ENCODE measurements at places on chromosomes 7 and 10.

- DNase-seq: no peak
These were observed 1.3 kb upstream of the SCD start for GRCh38 chr10:100345570-100346330.

GRCh38 chr7:45874408-45875131 lies 1.7 kb upstream of the CCDC201 start:
- no peak for DNase-seq

- no peak for DNase-seq
These were observed 61.0 kb downstream of the TES start for GRCh38 chr7:116271161-116271913.

- no peak for DNase-seq
These were observed 23.0 kb upstream of the NEUROD6 start for GRCh38 chr7:31363496-31363895.

- no peak for DNase-seq
These were observed 718 bp upstream of the CTBP2 start for GRCh38 chr10:125160856-125161706.

DNA sequence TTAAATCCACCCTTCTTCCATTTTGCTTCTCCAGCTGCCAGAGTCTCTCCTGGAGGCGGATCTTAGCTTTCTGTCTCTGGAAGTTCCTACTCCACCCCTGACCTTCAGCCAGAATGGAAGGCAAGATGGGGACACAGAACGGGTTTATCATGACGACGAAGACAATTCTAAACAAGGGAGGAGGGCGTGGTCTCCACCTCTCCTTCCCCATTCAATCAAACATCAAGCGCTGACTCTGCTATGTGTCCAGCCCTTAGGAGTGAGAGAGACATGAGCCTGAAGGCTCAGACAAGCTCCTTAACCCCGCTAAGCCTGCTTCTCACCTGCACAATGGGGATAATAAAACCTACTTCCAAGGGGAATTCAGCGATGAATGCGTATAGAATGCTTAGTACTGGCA lies 3.1 kb downstream of the CYP17A1 start:
- DNase-seq: no peak

GRCh38 chr7:138891446-138891810 lies 89.8 kb downstream of the KIAA1549 start:
- no peak for DNase-seq

GRCh38 chr10:60828489-60828852 lies 50.2 kb downstream of the CDK1 start:
- no peak for DNase-seq

DNA sequence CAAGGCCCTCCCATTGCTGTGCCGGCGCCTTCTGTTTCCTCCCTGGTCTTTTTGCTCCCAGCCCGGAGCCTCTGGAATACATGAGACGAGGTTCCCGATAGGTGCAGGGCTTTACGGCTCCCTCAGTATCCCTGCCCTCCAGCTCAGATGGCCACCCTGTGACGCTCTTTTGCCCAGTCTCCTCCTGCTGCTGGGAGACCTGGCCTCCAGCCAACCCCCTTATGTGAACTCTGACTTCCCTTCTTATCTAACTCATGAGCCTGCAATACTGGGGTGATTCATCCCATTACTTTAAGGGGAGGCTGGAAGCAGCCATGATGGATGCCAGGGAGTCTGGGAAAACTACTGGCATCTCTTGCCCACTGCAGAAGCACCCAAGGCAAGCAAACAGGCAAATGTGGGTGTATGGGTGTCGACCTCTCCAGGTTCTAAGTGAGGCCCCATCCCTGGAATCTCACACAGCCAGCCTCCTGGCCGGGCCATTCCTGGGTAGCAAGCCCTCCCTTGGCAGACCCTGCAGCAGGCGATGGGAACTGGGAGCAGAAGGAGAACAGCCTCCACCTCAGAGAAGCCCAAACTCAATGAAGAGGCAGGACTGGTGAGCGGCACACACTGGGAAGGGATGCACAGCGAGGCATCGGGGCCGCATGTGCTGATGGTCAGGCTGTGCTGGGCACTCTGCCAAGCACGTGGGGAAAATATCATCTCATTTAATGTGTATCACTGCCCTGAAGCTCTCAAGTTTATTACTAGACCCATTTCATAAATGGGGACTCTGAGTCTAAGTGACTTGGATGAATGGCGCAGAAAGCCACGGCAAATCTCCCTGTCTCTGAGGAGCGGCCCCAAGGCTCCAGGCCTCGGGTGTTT lies 97.5 kb downstream of the FAM53B start:
- DNase-seq: no peak

GRCh38 chr10:63273577-63273976 lies 140.4 kb downstream of the NRBF2 start:
- no peak for DNase-seq

DNA sequence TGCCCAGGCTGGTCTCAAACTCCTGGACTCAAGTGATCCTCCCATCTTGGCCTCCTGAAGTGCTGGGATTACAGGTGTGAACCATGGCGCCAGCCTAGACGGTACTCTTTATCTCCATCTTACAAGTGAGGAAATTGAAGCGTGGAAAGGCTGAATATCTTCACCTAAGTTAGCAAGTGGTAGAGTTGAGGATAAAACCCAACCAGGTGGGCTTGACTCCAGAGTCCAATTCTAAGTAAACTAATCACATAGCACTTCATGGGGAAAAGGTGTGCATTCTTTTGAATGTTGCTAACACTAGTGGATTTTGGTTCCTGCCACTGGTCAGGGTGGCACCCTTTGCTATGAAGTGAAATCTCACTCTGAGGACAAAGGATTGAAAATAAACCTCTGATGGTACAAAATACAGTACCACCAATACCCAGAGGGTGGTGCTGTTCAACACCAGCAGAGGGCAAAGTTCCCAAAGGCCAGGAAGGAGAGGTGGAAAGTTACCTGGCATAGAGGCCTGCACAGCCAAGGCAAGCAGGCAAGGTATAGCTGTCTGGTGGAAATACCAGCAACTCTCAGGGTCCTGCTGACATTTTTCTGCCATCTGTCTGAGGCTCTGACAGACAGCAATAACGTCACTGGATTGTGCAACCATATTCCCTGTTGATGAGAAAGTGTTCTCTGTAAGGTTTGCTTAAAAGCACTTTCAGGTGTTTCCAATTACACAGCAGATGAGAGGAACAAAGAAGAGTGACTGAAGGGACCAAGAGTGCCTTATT lies 17.6 kb downstream of the ZDHHC16 start:
- DNase-seq: no peak

- DNase-seq: no peak
These were observed 68.4 kb downstream of the RAMP3 start for GRCh38 chr7:45225948-45226335.

GRCh38 chr7:47357863-47358262 lies 224.0 kb downstream of the TNS3 start:
- no peak for DNase-seq

DNA sequence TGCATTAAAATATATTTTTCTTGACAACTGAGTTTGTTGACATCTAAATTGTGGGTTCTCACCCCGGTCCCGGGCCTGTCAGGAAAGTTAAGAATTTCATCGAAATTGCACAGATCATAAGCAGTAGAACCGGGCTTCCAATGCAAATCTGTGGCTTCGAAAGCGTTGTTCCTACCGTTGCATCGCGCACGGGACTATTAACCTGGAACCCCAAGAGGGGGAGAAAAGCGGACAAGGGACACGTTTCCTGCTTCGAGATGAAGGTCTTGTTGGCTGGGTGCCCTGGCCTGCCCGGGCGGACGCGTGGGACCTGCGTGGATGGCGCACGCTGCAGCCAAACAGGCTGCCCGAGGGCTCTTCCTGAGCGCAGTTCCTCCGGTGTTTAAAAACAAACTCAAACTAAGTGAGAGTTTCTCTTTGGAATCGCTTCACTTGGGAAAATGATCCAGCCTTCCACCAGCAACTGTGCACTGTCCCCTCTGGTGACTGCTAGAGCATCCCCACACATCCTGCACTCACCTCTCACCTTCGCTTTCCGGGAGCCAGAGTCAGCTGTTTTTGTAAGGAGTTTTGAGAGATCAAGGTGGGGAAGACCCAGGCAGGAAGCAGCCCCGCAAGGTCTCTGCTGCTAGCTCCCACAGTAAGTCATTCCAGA lies 5.1 kb upstream of the TBX20 start:
- no peak for DNase-seq

GRCh38 chr10:108465871-108466641 lies 1301.5 kb upstream of the SORCS1 start:
- DNase-seq: no peak
